C1 segment of cervical spinal cord (tissue), 14 donors: ENCODE measurements at places on chromosomes 7 and 10.

DNA sequence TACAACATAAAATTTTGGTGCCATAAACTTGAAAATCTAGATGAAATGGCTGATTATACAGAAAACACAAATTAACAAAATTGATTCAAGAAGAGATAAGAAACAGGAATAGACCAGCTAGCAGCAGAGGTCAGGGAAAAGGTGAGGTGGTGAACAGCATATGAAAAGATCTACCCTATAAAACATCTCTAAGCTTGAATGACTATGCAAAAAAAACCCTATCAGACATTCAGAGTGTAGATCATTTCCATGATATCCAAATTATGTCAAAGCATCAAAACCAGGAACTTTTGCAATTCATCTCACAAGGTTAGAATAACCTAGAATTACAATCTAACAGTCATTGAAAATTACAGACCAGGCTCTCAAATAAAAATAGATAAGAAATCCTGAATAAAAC lies 14.6 kb upstream of the BPGM start:
- DNase-seq = no peak

- DNase-seq = no peak
Measured at GRCh38 chr10:69179089-69179742, 818 bp upstream of the SUPV3L1 start.

DNA sequence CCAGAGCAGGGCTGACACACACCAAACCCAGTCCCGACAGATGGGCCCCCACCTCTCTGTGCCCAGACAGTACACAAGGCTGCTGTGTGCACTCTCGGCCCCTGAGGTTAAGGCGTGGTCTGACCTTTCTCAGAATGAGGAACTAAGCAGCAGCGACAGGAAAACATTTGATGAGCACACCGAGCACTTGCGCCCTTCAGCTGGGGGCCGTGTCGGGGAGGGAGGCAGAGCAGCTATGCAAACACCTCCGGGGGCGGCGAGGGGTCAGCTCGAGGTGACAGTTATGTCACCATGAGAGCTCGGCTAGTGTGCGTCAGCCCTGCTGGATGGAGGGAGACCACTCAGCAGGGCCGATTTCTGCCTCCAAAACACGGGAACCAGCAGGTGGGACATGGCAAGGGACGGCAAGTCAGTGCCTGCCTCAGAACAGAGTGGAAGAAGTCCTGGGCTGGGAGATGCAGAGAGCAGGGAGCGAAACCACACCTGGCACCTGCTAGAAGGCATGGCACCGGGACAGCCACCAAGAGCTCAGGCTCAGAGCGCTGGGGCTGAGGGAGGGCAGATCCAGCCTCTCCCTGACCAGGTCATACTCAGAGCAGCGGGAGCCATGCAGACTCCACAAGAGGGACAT lies 57.4 kb downstream of the CHST15 start:
- no peak for DNase-seq

GRCh38 chr10:84890706-84891105 lies 562.3 kb downstream of the CCSER2 start:
- DNase-seq = no peak

DNA sequence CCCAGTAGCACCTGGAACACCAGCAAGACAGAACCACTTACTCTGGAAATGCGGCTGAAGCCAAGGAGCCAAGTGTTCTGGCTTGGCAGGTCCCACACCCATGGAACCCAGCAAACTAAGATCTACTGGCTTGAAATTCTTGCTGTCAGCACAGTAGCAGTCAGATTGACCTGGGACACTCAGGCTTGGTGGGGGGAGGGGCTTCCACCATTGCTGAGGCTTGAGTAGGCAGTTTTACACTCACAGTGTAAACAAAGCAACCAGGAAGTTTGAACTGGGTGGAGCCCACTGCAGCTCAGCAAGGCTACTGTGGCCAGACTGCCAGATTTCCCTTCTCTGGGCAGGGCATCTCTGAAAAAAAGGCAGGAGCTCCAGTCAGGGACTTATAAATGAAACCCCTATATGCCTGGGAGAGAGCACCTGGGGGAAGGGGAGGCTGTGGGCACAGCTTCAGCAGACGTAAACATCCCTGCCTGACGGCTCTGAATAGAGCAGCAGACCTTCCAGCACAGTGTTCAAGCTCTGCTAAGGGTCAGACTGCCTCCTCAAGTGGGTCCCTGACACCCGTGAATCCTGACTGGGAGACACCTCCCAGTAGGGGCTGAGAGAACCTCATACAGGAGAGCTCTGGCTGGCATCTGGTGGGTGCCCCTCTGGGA lies 121.2 kb downstream of the MTERF1 start:
- no peak for DNase-seq

DNA sequence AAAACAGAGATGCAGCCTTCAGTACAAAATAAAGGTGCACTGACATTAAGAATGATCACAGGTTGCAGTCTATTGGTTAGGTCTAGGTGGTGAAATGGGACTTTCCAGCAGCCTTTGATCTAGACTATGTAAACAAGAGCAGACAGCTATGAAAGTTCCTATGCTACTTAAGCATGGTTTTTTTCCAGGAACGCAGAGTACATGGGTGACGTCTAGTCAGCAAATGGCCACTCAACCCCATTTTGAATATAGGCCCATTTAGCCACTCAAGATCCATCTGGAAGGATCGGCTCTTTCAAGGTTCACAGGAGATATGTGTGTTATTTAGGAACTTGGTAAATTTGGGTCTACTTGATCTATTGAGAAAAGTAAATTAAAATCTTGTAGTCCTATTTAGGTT lies 1424.6 kb upstream of the LRRTM3 start:
- no peak for DNase-seq

DNA sequence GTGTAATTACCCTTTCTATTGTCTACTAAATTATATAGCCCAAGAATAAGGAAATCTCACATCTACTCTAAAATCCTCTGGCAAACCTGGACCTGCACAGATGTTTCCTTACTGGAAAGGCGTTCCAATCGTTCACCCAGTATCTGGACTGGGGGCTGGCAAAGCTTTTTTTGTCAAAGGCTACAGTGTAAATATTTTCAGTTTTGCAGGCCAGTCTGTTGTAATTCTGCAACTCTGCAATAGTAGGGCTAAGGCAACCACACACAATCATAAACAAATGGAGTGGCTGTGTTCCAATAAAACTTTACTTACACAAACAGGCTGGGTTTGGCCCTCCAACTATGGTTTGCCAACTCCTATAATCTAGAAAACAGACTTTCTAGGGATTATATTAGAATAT lies 56.2 kb downstream of the GLI3 start:
- no peak for DNase-seq

- no peak for DNase-seq
Measured at GRCh38 chr7:141558544-141559183, 7.5 kb downstream of the AGK start.

DNA sequence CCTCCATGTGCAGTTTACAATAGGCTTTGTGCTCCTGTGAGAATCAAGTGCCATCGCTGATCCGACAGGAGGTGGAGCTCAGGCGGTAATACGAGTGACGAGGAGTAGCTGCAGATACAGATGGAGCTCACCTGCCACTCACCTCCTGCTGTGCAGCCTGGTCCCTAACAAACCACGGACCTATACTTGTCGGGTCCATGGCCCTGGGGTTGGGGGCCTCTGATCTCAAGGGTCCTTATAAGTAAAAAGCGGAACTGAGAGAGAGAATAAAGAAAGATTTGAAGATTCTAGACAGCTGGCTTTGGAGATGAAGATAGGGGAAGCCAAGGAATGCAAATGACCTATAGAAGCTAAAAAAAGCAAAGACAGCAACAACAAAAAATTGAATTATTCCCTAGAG lies 130.6 kb downstream of the PLXDC2 start:
- DNase-seq = no peak

- DNase-seq = no peak
Measured at GRCh38 chr7:47581804-47582763, at the start of gene TNS3. Gene TNS3, minus strand, starts transcription at chr7:47582111. Its CDS starts 142,475 bp downstream, at chr7:47439636.
